HFF-Myc (cell line): ENCODE measurements at places on chromosomes 12 and 14.

DNA sequence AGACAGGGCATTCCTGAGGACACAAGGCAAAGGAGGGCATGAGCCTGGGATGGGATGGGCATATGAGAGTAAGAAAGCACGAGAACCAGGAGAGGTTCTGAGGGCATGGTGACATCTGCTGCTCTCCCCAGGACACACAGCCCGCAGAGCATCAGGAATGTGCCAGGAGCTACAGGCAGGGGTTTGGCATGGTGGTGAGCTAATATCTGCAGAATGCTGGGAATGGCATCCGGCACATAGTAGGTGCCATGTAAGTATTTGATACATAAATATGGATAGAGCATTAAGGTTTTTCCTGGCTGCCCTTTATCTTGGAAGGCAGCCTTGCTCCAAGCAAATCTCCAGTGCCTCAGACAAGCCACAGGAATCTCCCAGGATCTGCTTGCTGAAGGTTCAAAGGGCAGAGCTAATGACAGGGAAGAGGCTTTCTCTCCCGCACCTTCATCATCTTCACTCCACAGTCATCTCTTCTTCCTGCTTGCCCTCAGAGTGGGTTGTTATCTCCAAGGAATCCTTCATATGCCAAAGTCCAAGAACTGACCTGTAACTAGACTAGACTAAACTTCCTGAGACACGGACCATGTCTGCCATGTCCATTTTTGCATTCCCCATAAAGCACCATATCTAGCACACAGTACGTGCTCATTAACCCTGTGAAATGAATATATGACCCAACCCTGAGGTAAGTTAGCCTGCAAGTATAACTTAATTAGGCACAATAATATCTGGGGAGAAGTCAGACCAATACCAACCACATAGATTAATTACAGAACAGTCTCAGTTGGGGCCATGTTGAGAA, 62.0 kb upstream of the SCN8A start:
- DNase-seq = no peak

DNA sequence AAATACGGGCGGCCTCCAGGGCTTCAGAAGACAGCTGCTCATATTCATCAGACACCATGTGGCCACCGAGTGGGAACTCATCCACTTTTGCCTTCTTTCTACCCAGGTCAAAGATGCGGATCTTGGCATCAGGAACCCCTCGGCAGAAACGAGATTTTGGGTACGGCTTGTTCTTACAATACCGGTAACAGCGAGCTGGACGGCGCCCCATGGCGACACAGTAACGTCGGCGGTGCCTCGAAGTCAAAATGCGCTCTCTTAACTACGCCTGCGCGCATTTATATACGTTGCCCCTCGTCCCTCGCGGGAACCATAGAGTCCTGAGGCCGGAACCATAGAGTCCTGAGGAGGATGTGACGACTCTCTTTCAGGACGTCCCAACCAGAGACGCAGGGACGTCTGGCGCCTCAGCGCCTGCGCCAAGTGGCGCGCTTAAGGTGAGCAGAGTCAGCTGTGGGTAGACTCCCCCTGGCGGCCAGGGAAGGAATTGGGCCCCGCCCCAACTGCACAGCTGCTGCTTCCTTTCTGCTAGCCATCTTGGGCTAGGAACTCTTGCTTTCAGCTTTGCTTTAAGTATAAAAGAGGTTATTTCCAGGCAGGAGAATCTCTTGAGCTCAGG, at the start of gene RPL10L:
RPL10L (minus strand) TSS at position 256 of the 619 bp plus-strand sequence; CDS start at position 211, 45 bp downstream.
- no peak for DNase-seq

DNA sequence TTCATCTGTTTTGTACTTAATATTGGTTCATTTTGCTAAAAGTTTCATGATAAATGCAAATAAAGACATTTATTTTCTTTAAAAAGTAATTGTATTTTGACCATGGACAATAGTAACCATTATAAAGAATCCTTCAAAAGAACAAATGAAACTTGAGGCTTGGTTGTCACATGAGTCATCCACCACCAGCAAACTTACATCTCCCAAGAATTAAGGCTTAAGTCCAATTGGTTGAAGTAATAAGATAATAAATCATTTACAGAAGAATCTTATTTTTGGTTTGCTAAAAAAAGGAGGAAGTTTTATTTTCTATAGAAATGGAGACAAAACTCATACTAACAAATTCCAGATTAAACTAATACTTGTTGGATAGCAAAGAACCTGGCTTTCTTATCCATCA, 84.8 kb upstream of the KITLG start:
- no peak for DNase-seq

- DNase-seq = no peak
Measured at GRCh38 chr14:103846543-103847450, 578 bp downstream of the PPP1R13B start.

- no peak for DNase-seq
Measured at GRCh38 chr12:57358646-57359045, 72.2 kb downstream of the R3HDM2 start.

DNA sequence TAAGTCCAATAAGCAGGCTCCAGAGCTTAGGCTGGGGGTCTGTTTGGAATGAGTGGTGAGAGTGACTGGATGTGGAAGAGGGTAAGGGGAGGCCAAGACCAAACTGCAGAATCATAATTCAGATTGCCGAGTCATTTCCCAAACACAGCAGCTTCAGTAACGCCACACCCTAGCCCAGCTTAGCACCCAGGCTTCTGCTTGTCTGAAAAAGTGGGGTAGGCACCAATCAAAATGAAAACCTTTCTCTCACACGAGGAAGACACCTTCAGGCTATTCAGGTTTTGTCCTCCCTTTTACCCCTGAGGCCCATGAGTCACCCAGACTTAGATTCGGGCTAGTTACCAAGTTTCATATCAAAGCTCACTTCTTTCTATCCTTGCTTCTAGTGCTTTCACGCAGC, 306.1 kb downstream of the DAD1 start:
- no peak for DNase-seq

DNA sequence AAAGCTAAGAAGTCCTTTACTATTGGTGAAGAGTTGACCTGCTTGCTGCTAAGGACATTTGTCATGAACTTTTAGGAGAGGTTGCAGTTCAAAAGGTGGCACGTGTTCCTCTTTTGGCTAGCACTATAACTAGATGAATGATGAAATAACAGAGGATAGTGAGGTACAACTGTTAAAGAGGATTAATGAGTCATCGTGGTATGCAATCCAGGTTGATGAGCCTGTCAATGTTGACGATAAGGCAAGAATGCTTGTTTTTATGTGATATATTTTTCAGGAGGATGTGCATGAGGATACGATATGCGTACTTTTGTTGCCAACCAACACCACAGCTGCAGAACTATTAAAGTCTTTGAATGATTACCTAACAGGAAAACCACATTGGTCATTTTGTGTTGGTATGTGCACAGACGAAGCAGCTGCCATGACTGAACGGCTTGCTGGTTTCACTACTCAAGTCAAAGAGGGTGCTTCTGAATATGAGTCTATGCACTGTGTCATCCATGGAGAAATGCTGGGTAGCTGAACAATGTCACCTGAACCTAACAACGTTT, 10.6 kb downstream of the CEP128 start:
- DNase-seq = peak; percentile 37

GRCh38 chr14:67395876-67396189, 16.1 kb downstream of the PLEK2 start:
- DNase-seq = no peak
